T-helper 9 cell (primary cell): ENCODE measurements at places on chromosomes 3 and 15.

GRCh38 chr3:52394751-52395502, 50.0 kb downstream of the SEMA3G start:
- no peak for DNase-seq

GRCh38 chr15:82168296-82168695, 94.2 kb downstream of the EFL1 start:
- DNase-seq: no peak

GRCh38 chr15:87477737-87478686, 778.5 kb downstream of the NTRK3 start:
- no peak for DNase-seq

- DNase-seq: no peak
Measured at GRCh38 chr3:75380276-75380771, 283.8 kb upstream of the FRG2C start.

DNA sequence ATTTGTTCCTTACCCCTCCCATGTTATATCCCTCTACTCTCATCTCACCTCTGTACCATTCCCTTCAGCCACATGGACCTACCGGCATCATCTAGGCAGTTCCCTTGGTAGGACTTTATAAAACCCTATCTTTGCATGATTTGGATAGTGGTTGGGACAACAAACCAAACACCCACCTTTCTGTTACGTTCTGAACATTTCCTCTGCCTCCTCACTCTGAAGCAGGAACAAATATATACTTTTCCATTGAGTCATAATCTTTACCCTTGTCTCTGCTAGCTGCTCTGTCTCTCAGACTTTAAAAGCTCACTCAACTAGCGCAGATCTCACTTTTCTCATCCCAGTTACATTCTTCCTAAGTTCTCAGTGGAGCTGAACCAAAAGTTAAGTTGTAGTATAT, 17.8 kb downstream of the UBXN7 start:
- no peak for DNase-seq

- DNase-seq: no peak
Measured at GRCh38 chr3:143648708-143649107, 199.6 kb downstream of the SLC9A9 start.

DNA sequence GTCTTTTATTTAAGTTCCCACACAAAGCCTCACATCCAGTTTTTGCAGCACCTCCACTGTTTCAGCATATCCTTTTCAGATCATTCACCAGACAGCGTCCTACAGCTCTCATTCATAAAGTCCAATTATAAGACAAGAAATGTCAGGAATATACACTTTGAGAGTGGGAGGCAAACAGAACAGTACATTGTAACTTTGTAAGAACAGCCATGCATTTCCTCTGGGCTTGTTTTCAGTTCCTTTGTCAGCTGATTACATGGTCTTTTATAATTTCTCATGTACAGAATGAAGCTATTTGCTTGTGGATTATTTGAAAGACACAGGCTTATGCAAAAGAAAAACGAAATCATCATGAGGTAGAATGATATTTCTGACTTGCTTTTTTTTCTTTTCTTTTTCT, 85.7 kb downstream of the SOX2 start:
- no peak for DNase-seq

- no peak for DNase-seq
Measured at GRCh38 chr3:77063423-77063822, 23.5 kb downstream of the ROBO2 start.

DNA sequence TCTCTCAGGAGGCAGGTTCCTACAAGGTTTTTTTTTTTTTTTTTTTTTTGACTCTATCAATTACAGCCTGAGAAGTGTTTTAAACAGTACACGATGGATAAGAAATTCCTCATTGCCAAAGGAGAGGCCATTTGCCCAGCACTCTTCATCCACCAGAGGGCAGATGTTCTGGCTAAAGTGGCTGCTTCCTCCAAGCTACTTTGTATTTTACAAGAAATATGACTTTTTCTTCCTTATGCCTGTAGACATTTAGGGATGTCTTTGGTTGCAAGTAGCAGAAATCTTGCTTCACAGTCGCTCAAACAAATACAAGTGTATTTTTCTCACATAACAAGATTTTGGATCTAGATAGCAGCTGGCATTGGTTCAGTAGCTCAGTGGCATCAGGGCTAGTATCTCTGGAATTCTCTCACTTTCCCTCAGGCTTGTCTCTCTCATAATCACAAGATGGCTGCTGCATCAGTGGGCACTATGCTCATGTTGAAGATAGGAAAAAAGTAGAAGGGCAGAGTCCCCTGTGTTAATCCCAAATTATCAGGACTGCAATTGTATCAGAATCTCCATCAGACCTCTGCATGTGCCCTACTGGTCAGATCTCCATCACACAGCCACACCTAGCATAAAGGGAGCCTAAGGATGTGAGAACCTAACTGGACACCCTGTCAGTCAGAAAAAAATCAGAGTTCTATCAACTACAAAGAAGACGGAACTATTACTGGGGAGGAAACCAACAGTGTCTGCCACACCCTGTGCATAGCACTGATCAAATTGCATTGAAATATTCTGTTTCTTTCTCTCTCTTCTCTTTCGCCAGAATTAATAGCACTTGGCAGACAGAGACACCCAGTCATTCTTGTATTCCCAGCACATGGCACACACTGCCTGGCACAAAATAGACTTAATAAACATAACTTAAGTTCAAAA, 138.9 kb upstream of the COL8A1 start:
- DNase-seq: no peak

DNA sequence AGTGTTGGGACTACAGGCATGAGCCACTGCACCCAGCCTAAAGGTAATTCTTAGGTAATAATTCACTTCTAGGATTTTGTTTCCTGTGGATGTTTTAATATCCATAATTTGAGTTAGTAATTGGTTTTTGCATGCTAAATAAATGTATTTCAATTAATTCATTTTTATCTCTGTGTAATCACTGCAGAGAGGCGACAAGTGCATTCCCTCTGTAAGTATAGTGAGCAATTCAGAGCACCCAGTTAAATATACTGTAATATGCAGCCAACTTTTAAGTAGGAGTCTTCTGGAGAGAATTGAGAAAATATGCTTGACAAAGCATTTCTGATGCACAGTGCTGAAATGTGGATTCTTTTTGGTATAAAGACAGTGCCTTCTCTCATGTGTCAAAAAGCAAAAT, 5.7 kb downstream of the TBC1D23 start:
- no peak for DNase-seq

- no peak for DNase-seq
Measured at GRCh38 chr3:45529697-45530096, 64.9 kb upstream of the LIMD1 start.

DNA sequence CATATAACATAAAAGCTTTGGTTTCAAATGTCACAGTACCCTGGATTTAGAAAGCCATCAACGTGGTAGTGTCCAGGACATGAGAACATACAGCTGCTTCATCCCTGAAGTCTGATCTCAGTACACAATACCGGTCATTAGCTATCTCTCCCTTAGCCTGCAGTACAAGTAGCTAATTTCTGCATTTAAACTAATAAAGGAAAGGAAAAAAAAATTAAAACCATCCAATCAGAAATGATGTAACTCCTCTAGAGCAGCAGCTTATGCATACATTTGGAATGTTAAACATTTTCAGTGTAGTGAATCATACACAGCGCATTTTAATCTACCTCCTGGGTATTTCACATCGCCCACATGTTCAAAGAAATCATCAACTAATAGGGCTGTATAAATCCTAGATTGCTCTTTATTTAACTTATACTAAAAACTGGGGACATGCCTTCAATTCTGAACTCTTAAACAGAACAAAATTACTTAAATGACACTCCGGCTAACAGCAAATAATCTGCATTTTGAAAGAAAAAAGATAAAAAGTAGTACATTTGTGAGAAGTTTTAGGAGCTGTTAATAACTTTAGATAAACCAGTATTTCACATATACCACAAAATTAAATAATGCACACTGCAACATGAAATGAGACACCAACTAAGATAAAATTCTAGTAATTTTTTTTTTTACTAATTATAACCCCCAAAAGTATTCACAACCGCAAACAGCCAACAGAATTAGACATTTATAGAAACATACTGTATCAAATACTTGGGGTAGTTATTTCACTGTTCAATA, 3.7 kb downstream of the IGF2BP2 start:
- no peak for DNase-seq

DNA sequence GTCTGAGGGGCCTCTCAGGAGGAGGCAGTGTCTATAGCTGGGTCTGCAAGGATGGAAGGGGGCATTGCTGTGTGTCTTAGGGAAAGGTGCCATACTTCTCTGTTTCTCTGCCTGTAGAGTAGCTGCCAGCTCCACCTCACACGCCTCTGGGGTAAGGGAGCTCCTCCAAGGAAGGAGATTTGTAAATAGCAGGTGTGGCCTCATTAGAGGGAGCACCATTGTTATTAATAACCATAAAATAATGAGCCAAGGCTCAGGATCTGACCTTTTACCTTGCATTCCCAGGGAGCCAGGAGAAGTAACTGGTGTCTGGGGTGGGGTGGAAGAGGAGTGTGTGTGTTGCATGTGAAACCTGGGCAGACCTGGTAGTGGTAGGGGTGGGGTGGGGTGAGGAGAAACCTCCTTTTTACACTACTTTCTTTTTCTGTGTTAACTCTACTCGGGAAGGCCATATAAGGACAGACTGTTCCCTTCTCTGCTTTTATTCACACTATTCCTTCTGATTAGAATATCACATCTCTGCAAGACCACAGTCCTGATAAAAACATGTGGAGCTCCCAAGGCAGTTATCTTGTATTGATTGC, 2.2 kb upstream of the C15orf39 start:
- no peak for DNase-seq

GRCh38 chr3:185330238-185330637, 32.7 kb upstream of the MAP3K13 start:
- no peak for DNase-seq

DNA sequence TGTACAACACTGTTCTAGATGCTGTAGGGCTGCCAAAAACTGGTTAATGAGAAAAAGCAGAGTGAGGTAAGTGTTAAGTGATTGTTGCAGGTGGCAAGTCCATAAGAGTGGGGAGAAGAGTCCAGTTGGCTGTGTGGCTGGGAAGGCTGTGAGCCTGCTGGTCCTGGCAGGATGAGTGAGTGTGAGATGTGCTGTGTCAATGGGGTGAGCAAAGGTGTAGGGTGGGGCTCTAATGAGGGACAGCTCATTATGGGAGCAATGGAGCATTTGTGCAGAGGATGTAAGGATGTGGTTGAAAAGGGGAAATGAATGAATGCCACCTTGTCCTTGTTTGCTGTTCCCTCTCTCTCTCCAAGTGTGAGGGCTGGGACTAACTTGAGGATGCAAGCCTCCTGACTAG, 145.3 kb upstream of the ROPN1 start:
- no peak for DNase-seq

GRCh38 chr3:185225523-185225922, 28.3 kb downstream of the EHHADH start:
- DNase-seq: no peak

- no peak for DNase-seq
Measured at GRCh38 chr15:73872346-73872745, 1.0 kb upstream of the TBC1D21 start.

- no peak for DNase-seq
Measured at GRCh38 chr3:49199239-49199899, 28.0 kb downstream of the KLHDC8B start.

GRCh38 chr3:182570946-182571594, 222.2 kb upstream of the ATP11B start:
- no peak for DNase-seq

- DNase-seq: no peak
Measured at GRCh38 chr3:46409739-46410489, 2.9 kb downstream of the CCRL2 start.

GRCh38 chr15:80560601-80561400, 134.3 kb upstream of the ABHD17C start:
- no peak for DNase-seq

- no peak for DNase-seq
Measured at GRCh38 chr3:187183210-187183862, 13.9 kb upstream of the RTP1 start.

DNA sequence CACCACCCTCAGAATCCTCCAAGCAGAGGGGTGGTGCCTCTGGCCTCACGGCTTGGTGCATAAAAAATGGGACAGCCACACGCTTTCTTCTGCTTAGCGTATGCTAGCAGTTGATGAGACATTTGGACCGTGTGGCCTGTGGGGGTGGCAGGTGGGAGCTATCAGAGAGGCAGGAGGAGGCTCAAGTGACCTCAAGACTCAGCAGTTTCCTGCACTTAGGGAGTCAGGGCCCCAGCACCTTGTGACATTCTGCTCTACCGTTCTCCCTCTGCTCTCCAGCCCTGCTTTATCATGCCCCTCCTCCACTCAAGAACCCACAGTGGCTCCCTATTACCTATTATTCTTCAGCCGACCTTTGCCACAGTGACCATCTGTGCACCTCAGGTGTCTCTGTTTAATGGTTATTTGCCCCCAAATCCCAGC, 41.0 kb upstream of the CGNL1 start:
- no peak for DNase-seq

- no peak for DNase-seq
Measured at GRCh38 chr3:53382106-53382505, 34.8 kb upstream of the DCP1A start.

DNA sequence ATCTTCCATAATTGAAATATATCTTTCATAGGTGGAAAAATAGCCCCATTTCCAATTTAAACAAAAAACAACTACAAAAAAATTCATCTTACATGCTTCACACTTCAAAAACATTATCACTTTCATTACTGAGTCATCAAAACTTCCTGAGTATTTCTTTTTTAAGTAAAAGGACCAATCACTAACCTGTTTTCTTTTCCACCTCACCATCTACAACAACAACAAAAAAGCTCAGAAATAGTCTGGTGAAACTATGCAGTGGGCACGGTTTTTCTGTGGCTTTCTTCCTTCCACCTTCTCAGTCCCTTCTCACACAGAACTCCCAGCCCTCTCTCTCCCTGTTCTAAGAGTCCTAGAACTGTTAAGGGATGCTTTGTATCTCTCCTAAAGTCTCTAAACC, 20.3 kb upstream of the TNIK start:
- DNase-seq: no peak

DNA sequence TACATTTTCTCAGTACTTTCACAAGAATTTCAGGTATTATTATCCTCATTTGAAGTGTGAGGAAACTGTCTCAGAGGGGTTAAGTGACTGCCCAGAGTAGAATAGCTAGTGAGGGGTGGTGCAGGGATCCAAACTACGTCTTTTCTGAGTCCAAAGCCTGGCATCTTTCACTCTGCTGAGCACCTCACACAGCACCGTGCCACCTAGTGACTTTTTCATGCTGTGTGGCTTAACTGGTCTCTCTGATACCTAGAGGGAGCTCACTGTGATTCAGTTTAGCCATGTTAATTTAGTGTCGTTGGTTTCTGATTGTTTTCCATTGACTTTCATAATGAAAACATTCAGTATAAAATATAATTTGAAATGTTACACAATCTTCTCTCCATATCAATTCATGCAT, 91.4 kb upstream of the NLGN1 start:
- no peak for DNase-seq

DNA sequence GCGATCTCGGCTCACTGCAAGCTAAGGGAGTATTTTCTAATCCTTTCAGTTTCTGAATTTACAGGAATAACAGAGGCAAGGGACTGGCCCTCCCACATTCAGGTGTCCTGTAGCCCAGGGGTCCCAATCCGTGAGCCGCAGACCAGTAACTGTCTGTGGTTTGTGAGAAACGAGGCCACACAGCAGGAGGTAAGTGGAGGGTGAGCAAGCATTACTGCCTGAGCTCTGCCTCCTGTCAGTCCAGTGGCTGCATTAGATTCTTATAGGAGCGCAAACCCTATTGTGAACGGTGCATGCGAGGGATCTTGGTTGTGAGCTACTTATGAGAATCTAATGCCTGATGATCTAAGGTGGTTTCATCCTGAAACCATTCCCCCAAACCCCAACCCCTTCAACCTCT, 5.0 kb upstream of the IL17RC start:
- no peak for DNase-seq

GRCh38 chr15:29765234-29765841, 56.9 kb downstream of the TJP1 start:
- DNase-seq: no peak
